Effector memory CD4-positive, alpha-beta T cell (primary cell): ENCODE measurements at places on chromosomes 3 and 15.
A peak's percentile ranks its signal among the peaks of the same experiment; 100 is the strongest.

- DNase-seq: no peak
Measured at GRCh38 chr3:77303955-77304699, 264.2 kb downstream of the ROBO2 start.

DNA sequence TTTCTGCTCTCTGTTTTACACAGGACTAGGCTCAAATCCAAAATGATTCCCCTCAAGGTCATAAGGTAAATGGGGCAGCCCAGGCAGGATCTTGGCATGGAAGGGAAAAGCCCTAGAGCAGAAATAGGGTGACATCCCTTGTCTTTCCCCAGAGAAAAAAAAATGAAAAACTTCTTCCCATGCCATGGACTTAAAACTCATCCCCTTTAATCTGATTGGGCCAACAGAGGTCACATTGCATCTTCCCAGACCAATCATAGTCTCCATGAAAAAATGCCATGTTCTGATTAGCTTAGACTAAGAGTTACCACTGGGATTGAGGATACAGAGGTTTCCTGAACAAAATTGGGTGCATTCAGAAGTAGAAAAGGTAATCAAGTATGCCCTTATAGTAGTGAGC lies 241.3 kb upstream of the LRTM1 start:
- DNase-seq: no peak

GRCh38 chr3:47016934-47017435 lies 37.5 kb downstream of the NBEAL2 start:
- DNase-seq: no peak

DNA sequence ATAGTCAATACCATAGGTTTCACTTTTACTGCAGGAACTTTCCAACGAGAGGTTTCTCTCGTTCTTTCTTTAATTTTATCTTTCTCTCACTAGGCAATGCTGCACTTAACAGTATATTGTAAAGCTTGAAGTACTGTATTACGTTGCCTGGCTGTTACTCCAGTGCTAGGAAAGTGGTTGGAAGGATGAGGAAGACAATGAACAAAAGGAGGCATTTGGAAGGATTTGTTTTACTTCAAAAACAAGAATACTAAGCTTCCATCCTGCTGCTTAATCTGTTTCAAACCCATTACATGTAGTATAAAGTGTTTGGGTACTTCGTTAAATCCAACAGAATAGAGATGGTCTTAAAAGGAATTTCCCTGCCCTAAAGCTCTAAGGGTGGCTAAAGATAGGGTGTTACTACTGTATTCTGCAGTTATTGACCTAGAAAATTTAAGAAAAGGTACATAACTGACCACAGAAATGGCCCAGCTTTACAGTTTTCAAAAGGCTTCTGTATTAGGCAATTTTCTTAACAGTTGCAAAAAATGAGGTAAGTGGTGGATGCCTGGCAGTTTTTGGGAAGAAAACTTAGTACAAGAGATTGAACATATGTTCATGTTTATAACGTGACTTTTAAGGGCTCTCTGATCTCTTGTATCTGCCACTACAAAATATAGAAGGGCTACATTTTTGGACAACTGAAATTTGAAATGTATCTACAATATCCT lies 785 bp upstream of the IFT57 start:
- DNase-seq: no peak

DNA sequence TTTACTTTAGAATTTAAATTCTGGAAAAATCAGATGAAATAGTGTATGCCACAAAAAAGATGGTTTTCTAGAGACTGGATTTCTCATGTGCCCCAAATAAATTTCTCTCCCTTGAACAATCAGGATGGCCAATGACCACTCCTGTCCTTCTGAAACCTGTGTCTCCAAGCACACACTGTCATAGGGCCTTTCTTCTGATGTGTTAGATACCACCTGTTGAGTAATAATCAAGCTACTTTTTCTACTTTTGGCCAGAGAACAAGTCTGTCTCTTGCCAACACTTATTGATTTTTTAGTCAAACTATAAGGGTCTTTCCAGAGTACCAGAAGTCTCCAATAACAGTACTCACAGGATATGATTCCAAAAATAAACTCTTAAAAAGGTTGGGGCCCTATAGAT lies 16.1 kb upstream of the TFG start:
- DNase-seq: no peak

GRCh38 chr3:111373861-111374260 lies 168.1 kb upstream of the CD96 start:
- no peak for DNase-seq

DNA sequence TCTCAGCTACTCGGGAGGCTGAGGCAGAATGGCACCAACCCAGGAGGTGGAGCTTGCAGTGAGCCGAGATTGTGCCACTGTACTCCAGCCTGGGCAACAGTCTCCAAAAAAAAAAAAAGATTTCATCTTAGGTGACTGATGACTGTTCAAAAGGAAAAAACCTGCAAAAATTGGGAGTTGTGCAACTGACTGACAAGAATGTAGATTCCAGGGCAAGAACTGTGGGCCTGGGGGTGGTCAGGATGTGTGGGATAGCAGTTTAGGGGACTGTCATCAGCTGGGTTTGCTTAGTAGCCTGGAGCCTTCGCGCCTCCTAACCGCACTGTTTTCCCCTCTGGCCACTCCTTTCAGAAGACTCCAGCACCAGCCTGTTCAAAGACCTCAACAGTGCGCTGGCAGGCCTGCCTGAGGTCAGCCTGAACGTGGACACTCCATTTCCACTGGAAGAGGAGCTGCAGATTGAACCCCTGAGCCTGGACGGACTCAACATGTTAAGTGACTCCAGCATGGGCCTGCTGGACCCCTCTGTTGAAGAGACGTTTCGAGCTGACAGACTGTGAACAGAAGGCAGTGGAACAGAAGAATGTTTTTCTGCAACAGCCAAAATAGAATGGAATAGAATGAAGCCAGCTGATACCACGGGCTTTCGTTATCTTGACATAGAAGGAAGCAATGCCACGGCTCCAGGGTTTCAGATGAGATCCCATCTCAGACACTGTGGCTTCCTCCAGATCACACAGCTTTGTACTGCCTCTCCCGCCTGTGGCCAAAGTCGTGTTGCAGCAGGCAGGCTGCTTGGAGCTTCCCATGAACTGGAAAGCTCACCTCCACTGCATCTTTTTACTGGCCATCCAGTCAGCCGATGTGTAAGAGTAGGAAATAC lies 75.3 kb upstream of the BLM start:
- no peak for DNase-seq

- peak; percentile 62 for DNase-seq
Measured at GRCh38 chr15:101206176-101206591, 45.7 kb downstream of the CHSY1 start.

DNA sequence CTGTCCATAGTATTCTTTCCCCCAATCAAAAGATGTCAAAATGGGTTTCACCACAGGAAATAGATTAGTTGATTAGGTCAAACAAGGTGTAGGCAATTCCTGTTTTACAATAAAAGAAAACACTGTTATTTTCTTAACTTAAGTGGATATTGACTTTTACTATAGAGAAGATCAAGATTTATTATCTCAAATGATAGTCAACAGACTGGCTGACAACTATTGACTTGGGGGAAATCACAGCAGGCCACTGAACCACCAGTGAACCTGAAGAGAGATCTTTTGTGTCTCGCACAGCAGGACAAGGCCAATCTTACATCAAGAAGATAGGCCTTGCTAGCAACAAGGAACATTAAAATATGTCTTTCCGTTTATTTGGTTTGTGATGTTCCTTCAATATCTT lies 1187.6 kb downstream of the SI start:
- DNase-seq: no peak

DNA sequence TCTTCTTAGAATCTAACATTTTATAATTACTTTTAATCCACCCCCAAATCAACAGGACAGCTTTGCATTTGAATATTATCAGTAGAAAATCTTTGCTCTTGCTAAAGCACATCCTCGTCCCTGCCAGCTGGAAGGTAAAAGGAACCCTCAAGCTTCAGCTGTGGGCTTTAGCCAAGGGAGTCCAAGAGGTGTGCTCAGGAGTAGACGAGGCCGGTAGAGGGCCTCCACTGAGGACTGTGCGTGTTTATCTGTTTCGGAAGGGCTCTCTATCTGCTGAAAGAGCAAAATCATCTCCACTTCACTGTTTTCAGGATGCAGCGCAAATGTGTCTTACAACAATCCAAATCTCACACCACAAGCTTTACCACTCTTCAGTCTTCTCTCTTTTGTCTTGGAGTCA lies 257.4 kb upstream of the IL12A start:
- DNase-seq: no peak

DNA sequence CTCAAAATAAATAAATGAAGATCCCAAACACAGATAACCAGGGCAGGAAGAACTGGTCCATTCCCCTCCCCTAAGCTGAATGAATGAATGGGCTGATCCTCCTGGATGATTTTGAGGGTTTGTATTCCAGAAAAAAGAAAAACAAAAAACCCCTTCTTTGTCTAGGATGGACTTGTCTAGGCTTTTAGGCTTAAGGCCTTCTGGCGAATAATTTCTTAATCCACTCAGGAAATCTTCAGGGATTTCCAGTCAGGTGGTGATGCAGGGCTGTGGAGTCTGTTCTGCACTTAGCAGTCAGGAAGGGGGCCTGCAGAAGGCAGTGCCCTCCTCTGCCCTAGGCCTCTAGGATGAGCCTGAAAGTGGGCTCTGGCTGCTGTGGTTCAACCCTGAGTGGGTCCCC lies 52.1 kb downstream of the BDH1 start:
- no peak for DNase-seq

DNA sequence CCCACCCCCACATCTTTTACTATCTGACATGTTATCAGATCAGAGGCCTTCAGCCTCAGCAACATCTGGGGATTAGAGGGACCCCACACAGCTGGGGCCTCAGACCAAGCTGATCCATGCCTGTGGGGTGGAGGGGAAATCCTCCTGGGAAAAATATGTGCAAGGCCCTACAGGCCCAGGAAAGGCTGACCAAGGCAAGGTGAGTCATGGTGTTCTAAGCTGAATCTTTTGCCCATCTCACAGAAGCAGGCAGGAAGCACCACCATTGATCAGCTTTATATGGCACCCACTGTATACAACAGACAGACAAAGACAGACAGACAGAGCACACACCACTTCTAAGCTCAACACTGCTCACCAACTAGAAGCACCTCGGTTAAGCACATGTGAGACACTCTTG lies 12.4 kb upstream of the PARP6 start:
- DNase-seq: no peak

- DNase-seq: no peak
Measured at GRCh38 chr3:177145954-177146353, 51.3 kb downstream of the TBL1XR1 start.

DNA sequence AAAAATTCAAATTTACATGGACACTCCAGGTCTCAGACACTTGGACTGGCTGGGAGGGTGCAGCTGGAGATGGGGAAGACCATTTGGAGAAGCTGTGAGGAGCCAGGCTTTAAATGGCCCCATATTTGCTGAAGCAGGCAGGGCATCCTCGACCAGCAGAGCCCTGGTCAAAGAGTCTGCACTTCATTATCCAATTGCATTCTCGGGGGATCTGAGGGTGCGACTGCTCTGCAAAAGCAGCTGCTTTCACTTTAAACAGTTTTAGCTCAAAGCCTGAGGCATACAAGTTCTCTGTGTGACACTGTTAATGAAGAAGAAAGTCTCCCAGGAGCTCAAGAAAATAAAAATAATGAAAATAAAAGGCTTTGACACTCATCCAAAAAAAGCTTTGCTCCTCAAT lies 98.0 kb upstream of the SLC25A36 start:
- DNase-seq: no peak

- no peak for DNase-seq
Measured at GRCh38 chr3:178155521-178155920, 380.7 kb upstream of the KCNMB2 start.

DNA sequence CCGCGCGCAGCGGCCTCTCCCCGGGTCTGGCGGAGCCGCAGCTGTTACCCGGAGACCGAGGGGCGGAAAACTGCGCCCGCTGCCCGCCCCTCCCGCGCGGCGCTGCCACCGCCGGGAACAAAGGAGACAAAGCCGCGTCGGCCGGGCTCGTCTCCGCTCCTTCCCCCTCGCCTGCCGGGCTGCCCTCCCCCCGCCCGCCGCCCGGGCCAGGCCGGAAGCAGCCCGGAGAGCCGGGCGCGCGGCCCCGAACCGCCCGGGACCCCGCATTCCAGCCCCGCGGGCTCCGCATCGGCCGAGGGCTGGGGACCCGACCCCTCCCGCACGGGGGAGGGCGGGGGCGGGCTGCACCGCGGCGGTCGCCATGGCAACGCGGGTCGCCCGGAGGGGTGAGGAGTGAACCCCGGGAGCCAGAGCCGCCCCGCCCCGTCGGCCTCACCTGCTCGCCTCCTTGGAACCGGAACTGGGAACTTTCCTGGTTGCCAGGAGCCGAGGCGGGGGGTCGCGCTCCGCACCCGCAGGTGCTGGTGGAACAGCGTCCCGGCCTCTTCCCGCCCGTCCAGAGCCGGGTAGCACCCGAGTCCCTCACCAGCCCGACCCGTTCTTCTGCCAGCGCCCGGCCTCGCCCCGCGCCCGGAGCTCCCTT lies 448 bp downstream of the PLXNB1 start:
- peak; percentile 62 for DNase-seq

DNA sequence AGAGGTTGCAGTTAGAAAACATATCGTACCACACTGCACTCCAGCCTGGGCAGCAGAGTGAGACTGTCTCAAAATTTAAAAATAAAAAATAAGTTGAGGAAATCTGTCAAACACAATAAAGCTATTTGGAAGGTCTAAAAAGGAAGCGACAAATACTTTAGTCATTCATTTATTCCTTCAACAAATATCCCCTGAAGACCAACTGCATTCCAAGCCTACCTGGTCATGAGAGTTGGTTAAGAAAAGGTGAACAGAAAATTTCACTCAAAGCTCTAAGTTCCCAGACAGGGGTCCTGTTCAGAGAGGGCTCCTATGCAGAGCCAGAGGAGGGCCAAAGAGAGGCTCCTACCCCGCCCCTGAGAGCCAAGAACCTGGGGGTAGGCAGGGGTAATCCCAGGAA lies 15.4 kb upstream of the PRKAR2A start:
- DNase-seq: no peak

- no peak for DNase-seq
Measured at GRCh38 chr3:101998256-101998926, 149.1 kb downstream of the NFKBIZ start.

- no peak for DNase-seq
Measured at GRCh38 chr3:196428041-196428440, 4.2 kb downstream of the UBXN7 start.

DNA sequence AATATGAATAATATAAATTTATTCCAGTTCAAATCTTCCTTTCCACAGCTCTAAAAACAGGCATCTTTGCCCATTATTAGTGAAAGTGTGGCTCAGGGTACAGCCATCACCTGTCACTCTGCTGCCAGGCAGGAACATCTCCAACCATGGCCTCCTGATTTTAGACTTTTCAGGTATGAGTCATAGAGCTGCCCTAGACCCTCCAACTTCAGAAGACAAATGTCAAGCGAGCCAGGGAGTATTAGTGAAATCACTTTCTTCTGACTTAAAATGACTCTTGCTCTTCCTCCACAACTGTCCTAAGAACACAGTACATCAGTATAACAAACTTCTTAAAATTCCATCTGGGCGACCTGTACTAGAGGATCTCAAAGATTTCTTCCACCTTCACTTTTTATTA lies 78.1 kb upstream of the AKAP13 start:
- no peak for DNase-seq

GRCh38 chr3:6062261-6063187 lies 798.4 kb upstream of the GRM7 start:
- no peak for DNase-seq

- DNase-seq: no peak
Measured at GRCh38 chr3:112974178-112974517, 755 bp downstream of the CD200R1 start.
